ENCODE measurements at places on chromosomes 2 and 18. TPM values are rescaled to one million over a fixed set of nuclear protein-coding genes. Genes with fewer than 3 reads are reported as not detected.

- H3K4me1 ChIP-seq, result no peaks in the 10 kb centered on the region
- no peak for DNase-seq
- H3K27me3 ChIP-seq, result peaks cover 92% of the 10 kb centered on the region
- no peak overlapping the region for H3K27ac ChIP-seq
These were observed 425 bp upstream of the SALL3 start for GRCh38 chr18:78979056-78979729.

GRCh38 chr2:216349366-216349765, 22.9 kb downstream of the MARCHF4 start:
- DNase-seq, result no peak
- no peak overlapping the region for H3K27ac ChIP-seq
- no peaks in the 10 kb centered on the region for H3K4me1 ChIP-seq

DNA sequence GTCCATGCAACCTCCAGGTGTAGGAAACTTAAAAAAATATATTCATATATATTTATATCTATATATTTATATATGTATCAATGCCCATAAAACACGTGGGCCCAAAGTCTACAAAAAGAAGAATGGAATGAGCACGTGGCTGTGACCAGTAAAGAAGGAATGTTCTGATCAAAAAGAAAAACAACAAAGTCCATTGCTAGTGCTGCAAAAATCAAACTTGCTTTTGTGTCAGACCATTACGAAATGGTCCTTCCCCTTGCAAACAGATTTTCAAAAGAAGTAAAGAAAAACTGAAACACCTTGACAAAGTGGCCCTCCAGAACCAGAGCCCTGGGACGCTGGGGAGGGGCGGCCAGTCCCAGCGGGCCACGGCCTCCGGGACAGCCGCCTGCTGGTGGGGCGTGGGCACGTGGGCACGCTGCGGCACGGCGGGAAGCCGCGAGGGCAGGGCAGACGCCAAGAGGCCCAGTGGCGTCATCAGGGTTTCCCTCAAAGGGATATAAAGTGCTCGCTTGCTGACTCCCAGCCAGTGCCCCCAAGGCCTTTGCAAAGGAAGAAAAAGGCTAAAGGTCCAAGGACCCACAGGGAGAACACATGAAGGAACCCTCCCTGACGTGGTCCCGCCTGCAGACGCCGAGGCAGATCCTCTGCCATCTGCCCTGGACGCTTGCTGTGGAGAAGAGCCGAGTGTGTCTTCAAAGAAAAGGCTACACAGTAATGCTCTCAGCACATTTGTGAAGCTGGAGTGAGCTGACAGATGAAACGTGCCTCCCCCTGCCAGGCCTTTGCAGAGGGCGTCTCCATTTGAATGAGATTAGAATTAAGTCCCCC, 201.8 kb downstream of the TWIST2 start:
- no peaks in the 10 kb centered on the region for H3K36me3 ChIP-seq
- DNase-seq, result no peak
- H3K4me3 ChIP-seq, result no peak overlapping the region
- H3K27me3 ChIP-seq, result no peaks in the 10 kb centered on the region
- H3K4me1 ChIP-seq, result no peaks in the 10 kb centered on the region
- no peak overlapping the region for H3K27ac ChIP-seq

DNA sequence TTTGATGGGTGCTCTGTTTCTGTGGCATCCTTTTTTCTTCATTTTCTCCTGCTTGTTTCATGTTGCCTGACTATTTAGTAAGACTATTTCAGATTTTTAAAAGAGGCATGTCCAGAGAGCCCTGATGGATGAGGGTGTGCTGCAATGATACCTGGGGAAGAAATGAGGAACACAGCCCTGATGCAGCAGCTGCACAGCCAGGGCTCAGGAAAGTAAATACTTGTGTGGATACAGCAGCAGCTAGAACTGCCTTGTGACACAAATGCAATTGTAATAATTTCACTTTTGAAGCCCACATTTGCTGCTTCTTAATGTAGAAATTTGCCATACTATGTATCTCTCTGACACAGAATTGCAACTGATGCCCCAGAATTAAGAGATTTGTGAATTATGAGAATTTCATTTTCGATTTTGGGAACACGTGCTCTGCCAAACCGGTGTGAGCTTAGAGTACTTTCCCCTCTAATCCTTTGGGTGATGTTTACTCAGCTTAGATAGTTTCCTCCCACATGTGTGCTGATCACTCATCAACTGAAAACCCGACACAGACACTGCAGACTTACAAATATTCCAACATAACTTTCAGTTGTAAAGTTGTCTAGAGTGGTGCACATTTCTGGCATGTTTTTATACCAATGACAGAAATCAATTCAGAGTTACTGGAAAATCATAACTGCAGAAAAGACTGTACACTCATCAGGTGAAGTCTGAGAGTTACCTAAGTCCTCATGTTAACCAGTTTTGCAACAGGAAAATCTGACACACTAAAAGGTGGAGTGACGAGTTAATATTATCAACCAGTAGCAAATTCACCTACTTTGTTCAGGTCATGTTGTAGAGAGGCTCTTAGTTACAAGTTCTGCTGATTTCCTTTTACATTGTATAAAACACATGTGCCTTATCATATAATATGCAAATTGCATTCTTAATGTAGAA, 383.4 kb downstream of the CBLN2 start:
- H3K4me1 ChIP-seq, result no peaks in the 10 kb centered on the region
- no peaks in the 10 kb centered on the region for H3K27me3 ChIP-seq
- DNase-seq, result no peak

DNA sequence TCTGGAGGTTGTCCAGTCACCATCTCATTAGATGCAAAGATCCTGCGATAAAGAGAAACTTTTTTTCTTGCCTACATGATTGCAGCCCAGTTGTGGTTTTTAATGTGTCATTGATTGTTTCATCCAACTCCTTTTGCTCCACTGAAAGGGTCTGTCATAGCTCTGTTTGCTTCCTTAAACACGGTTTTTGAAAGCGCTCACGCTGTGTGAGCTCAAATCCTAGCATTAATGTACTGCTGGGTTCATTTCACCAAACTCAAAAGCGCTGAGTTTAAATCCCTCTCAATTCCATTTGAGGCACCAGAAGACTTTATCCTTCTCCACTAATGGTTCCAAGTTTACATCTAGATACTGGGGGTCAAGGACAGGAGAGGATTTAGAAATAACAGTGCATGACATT, 53.6 kb downstream of the CDK15 start:
- no peak overlapping the region for H3K4me3 ChIP-seq
- no peak overlapping the region for H3K27ac ChIP-seq
- peaks cover 35% of the 10 kb centered on the region for H3K4me1 ChIP-seq
- H3K27me3 ChIP-seq, result no peaks in the 10 kb centered on the region
- no peaks in the 10 kb centered on the region for H3K36me3 ChIP-seq
- no peak for DNase-seq

GRCh38 chr2:100833331-100833730, 13.4 kb downstream of the NPAS2 start:
- no peaks in the 10 kb centered on the region for H3K36me3 ChIP-seq
- H3K27ac ChIP-seq, result no peak overlapping the region
- no peak overlapping the region for H3K4me3 ChIP-seq
- no peaks in the 10 kb centered on the region for H3K27me3 ChIP-seq

DNA sequence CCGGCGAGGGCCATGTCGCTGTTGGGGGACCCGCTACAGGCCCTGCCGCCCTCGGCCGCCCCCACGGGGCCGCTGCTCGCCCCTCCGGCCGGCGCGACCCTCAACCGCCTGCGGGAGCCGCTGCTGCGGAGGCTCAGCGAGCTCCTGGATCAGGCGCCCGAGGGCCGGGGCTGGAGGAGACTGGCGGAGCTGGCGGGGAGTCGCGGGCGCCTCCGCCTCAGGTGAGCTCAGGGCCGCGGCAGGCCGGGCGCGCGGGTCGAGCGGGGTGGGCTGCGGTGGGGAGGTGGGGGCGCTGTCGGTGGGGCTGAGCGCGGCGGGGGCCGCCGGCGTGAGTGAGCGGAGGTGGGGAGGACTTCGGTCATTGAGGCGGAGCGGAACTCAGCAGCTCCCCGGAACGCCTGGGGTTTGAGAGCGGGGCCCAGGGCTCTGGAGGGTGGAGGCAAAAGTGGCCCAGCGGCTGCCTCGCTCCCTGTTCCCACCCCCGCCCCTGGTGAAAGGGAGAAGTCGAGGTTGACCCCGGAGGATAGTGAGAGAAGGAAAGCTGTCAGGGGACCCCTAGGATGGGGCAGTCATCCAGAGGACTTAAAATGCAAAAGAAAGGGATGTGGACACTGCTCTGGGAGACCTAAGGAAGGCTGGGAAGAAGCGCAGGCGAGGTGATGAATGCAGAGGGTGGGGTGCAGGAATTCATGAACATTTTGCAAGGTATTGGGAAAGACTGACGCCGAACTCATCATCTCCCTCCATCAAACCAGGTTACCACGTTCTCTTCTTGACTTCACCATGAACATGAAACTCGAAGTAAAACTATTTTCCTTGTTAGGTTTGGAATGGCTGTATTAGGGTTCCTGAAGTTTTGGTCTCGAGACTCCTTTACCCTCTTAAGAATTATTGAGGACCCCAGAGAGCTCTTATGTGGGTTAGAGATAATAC, 633 bp downstream of the MALT1 start:
- H3K27ac ChIP-seq, result peak overlapping the region; percentile 88
- DNase-seq, result peak; percentile 43
- no peaks in the 10 kb centered on the region for H3K27me3 ChIP-seq
- no peaks in the 10 kb centered on the region for H3K36me3 ChIP-seq

GRCh38 chr18:46953195-46953594, 35.8 kb downstream of the KATNAL2 start:
- H3K27me3 ChIP-seq, result no peaks in the 10 kb centered on the region
- no peak overlapping the region for H3K27ac ChIP-seq
- H3K4me3 ChIP-seq, result no peak overlapping the region

GRCh38 chr2:229269941-229270340, 1.1 kb downstream of the PID1 start:
- H3K36me3 ChIP-seq, result no peaks in the 10 kb centered on the region
- H3K27ac ChIP-seq, result no peak overlapping the region
- no peak overlapping the region for H3K4me3 ChIP-seq
- H3K27me3 ChIP-seq, result peaks cover 7% of the 10 kb centered on the region
- peaks cover 5% of the 10 kb centered on the region for H3K4me1 ChIP-seq

DNA sequence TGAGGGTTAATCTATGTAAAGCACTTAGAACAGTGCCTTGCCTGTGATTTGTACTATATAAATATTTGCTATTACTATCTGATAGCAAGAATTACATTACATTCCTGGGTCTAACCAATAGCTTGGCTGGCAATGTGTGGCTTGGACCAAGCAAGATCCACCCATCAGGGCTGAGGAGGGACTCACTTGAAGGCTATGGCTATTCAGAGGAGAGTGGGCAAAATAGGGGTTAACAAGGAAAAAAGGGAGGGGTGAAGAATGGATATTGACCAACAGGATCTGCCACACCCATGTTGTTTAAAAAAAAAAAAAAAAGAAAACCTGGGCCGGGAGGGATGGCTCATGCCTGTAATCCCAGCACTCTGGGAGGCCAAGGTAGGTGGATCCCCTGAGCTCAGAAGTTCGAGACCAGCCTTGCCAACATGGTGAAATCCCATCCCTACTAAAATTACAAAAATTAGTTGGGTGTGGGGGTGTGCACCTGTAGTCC, 20.0 kb upstream of the TMBIM1 start:
- no peaks in the 10 kb centered on the region for H3K36me3 ChIP-seq
- no peak for DNase-seq
- H3K27ac ChIP-seq, result no peak overlapping the region
- H3K4me3 ChIP-seq, result no peak overlapping the region
- H3K27me3 ChIP-seq, result no peaks in the 10 kb centered on the region

GRCh38 chr18:8771930-8772329, 66.6 kb downstream of the MTCL1 start:
- no peaks in the 10 kb centered on the region for H3K27me3 ChIP-seq
- peak; percentile 33 for DNase-seq
- no peaks in the 10 kb centered on the region for H3K4me1 ChIP-seq
- H3K4me3 ChIP-seq, result no peak overlapping the region
- no peaks in the 10 kb centered on the region for H3K36me3 ChIP-seq

DNA sequence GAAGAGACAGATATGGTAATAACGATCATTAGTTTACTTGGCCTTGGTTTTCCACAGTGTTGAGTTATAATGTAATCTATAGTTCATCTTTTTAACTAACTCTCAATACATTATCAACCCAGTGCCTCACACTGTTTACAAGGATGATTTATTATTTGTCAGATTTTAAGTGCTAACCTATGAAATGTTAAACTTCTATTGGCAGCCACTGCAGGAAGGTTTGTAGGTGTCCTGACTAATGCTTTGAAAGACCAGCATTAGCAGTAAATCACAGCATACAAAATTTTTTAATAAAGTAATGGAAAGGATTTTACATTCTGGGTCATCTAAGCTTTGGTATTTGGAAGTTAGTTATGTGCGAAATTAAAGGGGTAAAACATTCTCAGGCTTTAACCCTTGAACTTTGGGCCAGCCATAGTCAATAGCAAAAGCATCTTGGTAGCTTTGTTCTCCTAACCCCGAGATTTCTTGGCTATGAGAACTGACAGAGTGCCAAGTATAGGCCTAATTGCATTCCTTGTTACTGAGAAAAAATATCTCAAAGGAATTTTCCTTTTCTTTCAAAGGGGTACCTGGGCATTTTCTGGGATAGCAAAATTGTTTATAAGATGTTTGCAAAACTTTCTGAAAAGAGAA, 30.6 kb downstream of the SPATS2L start:
- no peaks in the 10 kb centered on the region for H3K36me3 ChIP-seq
- no peak for DNase-seq
- no peak overlapping the region for H3K27ac ChIP-seq
- H3K27me3 ChIP-seq, result no peaks in the 10 kb centered on the region

DNA sequence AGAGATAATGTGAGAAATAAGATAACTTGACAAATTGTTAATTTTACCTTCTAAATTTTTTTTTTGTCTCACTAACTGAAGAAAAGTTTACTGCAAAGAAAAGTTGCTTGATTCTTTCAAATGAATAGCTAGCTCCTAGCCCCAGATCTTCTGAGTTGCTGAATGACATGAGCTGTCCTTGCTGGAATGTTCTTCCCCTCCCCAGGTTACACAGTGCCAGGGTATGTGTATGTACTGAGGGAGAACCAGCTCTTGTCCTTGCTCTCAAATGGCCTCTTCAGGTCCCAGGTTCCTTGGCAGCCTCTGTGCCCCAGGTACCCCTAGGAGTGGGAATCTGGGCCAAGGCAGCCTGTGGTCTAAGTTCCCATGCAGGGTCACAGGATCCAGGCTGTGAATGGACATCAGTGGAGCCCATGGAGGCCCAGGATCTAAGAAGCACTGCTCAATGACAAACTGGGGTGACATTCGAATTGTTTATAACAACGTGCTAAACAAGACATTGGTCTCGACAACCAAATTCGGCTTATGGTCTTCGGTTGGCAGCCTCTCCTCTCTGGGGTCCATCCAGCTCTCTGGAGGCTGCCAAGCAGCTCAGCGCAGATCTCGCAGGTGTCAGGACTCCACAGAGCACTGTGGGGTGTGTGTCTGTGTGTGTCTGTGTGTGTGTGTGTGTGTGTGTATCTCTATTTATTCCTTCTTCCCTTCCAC, 17.1 kb upstream of the INO80C start:
- no peaks in the 10 kb centered on the region for H3K27me3 ChIP-seq
- H3K36me3 ChIP-seq, result no peaks in the 10 kb centered on the region
- no peak overlapping the region for H3K27ac ChIP-seq
- no peak for DNase-seq

- no peak overlapping the region for H3K4me3 ChIP-seq
- H3K4me1 ChIP-seq, result peaks cover 16% of the 10 kb centered on the region
- H3K27me3 ChIP-seq, result no peaks in the 10 kb centered on the region
- no peak overlapping the region for H3K27ac ChIP-seq
- no peak for DNase-seq
- H3K36me3 ChIP-seq, result no peaks in the 10 kb centered on the region
These were observed 15.3 kb downstream of the MTX2 start for GRCh38 chr2:176284461-176285049.

The COL6A3 gene
- 0.86 TPM for total RNA-seq

The CUL3 gene
- total RNA-seq, result 137 TPM

The CRYGC gene
- not detected for total RNA-seq

The STK25 gene
- 171 TPM for total RNA-seq

The TBR1 gene
- 0.17 TPM for total RNA-seq

The MRPL33 gene
- 68.1 TPM for total RNA-seq

The KIAA2012 gene
- 0.13 TPM for total RNA-seq

The SLC8A1 gene
- total RNA-seq, result not detected

The LIMS3 gene
- total RNA-seq, result 2.7 TPM

The CIB4 gene
- total RNA-seq, result not detected

The MEP1B gene
- total RNA-seq, result 0.26 TPM

The SRD5A2 gene
- not detected for total RNA-seq
